Stimulated activated CD4-positive, alpha-beta T cell treated with anti-CD3 and anti-CD28 coated beads, TNF-alpha, amount 100 ng/mL, for 1 hour (primary cell): ENCODE measurements at places on chromosomes 1 and 21.

- no peak for DNase-seq
Observed at GRCh38 chr21:45055861-45056260, 18.5 kb upstream of the ADARB1 start.

DNA sequence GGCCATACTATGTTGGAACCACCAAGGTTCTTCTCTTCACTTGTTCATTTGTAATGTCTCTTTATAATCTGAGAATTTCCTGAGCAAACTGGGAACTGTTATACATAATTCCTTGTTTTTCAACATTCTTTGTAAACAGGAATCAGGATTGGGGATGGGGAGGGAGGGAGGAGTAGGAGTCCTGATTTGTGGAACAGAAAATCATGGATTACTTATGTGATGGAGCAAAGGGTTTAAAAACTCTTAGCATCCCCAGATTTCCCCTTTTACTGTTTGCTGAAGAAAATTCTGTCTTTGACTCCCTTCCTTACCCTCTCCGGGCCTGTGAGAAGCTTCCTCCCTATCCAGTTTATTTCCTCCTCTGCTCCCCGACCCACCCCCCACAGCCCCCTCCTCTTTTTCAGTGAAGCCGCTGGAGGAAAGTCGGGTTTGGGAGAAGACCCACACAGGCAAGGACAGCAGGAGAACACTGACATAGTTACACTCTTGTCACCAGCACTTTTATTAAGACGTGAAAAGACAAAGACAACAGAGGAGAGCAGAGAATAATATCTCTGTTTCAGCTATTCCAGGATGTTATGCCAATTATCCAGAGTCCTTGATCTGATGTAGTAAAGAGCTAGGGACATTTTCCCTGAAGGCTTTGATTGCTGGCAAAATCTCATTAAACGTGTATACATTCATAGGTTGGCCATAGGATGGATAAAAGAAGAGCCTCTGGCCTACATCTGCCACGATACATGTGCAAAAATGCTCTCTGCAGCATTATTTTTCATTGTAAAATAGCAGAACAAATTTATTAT lies 4.6 kb upstream of the NBPF1 start:
- no peak for DNase-seq

DNA sequence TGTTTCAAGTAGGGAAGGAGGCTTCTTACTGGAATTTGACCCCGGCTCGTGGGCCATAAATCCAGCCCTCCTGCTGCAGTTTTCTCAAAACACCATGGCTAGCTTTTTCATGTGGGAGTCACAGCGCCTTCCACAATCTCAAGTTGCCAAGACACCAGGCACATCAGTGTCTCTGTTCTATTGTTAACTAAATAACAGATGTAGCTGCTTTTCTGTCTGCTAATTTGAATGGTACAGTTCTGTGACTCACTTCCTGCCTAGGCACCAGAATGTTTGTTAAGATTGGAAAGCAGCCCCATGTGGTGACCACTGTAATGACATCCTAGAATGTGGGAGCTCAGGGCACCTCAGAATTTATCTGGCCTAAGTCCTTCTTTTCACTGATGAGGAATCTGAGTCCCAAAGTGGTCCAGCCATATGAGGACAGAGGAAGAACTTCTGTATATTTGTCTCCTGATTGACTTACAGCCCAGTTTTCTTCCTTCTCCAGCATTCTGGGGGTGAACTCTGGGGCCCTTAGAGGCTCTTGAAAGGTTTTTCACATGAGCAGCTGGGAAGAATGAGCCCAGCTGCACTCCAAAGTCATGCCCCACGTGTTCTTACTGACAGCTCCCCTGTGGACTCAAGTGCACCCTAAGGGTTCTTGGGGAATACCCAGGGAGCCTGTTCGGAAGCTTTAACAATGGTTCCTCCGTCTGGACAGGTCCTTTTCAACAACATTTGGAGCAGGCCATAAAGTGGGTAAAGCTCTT lies 27.5 kb downstream of the TRIM45 start:
- no peak for DNase-seq

GRCh38 chr1:2582391-2582790 lies 4.2 kb upstream of the PRXL2B start:
- no peak for DNase-seq

GRCh38 chr1:26081267-26082019 lies 14.0 kb upstream of the TRIM63 start:
- no peak for DNase-seq

GRCh38 chr1:30903343-30904034 lies 5.1 kb downstream of the SDC3 start:
- no peak for DNase-seq

- no peak for DNase-seq
Observed at GRCh38 chr1:30248373-30248772, 475.0 kb downstream of the MATN1 start.

DNA sequence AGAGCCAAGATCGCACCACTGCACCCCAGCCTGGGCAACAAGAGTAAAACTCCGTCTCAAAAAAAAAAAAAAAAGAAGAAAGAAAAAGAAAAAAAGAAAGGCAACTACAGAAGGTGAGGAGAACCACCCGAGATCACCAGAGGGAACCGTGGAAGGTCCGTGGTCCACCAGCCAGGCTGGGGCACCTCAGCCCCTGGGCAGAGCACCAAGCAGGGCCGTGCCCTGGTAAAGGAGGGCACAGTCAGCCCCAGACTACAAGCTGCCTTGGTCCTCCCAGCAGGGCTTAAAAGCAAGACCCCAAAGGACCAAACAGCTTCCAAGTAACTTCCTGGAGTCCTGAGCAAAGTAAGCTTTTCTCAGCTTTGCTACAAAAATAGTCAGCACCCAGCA lies 8.8 kb upstream of the SAMD11 start:
- DNase-seq, result no peak

- no peak for DNase-seq
Observed at GRCh38 chr1:81414488-81415015, 386.2 kb upstream of the ADGRL2 start.
